ENCODE measurements at places on chromosomes 16 and 17.

- no peak for DNase-seq
Measured at GRCh38 chr17:74677558-74678466, 34.9 kb downstream of the CD300LF start.

GRCh38 chr16:55107851-55108250 lies 177.2 kb downstream of the IRX5 start:
- no peak for DNase-seq

DNA sequence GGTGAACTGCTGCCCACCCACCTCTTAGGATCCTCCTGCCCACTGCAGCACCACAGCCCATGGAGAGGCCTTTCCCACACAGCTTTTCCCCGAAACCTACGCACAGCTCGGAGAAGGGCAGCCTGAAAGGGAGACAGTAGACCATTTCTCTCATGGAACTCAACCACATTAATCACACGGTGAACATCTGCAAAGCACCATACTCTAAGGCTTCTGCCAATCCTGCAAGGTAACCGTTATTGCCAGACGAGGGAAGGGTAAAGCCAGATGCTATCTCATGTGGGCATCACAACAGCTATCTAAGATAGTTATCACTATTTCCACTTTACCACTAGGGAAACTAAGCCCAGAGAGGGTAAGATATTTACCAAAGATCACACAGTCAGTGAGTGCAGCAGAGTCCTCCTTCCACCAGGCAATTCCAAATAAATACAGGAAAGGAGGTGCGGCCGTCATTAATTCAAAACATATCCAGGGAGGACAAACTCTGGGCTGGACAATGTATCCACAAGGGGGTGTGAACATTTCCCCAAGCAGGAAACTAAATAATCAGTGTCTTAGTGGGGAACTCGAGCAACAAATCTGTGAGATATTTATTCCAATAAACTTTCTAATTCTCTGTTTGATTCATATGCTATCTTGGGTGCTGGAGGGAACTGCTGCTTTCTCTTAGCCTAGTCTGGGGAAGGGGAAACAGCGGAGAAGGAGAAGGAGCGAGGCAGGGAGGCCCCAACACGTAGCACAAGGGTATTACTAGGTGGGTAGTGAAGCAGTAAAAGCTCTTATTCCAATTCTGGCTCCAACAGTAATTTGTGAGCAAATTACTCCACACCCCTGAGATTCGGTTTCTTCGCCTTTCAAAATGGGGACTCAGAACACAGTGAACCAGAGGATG lies 723 bp downstream of the TMEM186 start:
- DNase-seq, result no peak

- no peak for DNase-seq
Measured at GRCh38 chr17:65627891-65628643, 66.6 kb upstream of the AXIN2 start.

GRCh38 chr17:73644145-73645049 lies at the start of gene SDK2:
Gene SDK2 (minus strand): TSS chr17:73644445. CDS start chr17:73644088, 357 bp downstream.
- DNase-seq, result no peak

DNA sequence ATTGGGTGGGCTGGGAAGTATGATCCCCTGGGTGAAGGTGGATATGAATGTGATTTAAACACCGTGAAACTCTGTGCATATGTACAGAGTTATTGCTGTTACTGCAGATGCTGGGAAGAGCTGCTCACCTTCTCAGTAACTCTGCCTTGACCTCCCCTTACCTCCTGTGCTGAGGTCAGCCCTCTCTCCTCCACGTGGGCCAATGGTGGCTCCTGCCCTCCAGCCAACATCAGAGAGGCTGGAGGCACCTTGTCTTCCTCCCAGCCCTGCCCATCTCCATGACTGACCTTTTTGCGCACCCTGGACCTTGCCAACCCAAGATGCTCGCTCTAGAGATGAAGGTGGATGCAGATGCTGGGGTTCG lies 387 bp upstream of the ASB16 start:
- no peak for DNase-seq

DNA sequence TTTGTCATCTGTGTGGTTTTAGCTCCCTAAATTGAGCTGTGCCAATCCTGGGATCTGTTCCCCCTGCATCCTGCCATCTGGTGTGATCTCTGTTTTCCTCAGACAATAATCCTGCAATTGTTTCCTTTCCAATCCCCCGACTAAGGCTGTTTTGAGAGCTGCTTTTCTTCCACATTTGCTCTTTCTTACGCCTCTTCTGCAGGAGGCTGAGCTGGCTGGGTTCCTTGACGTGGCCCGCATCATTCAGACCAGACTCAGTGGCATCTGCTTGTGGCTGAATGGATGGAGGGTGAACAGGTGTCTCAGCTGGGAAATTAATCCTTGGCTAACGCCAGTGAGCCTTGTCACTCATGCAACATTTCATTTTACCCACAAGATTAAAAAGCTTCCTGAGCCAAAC lies 9.8 kb upstream of the MED9 start:
- DNase-seq, result no peak

- DNase-seq, result no peak
Measured at GRCh38 chr17:62822080-62822904, 14.2 kb upstream of the MARCHF10 start.

DNA sequence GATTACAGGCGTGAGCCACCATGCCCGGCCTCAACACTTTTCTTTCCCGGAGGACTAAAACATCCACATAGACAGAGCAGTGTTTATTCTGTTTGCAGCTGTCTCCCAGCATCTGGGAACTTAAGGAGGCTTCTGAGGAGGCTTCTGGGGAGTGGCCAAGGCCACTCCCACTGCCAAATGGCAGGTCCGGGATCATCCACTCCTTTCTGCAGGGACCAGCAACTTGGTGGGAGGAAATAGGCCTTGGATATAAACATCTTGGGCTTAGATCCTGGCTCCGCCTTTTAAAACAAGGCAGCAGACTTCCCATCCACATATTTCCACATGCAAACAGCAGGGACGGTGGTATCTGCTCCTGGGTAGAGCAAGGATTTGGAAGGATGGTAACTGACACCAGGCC lies 14.1 kb upstream of the SPATA32 start:
- no peak for DNase-seq

DNA sequence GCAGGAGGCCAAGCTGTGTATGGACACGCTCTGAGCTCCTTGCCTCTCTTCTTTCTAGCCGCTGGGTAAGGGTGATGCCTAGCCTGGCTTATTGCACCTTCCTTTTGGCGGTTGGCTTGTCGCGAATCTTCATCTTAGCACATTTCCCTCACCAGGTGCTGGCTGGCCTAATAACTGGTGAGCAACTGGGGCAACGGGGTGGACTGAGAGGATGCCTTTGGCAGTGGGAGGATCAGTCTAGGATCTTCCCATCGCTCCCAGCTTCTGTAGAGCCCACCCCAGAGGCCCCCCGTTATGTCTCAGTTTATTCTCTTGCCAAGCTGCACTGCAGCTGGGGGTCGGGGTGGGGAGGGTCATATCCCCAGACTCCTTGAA lies 4.4 kb downstream of the G6PC3 start:
- no peak for DNase-seq

DNA sequence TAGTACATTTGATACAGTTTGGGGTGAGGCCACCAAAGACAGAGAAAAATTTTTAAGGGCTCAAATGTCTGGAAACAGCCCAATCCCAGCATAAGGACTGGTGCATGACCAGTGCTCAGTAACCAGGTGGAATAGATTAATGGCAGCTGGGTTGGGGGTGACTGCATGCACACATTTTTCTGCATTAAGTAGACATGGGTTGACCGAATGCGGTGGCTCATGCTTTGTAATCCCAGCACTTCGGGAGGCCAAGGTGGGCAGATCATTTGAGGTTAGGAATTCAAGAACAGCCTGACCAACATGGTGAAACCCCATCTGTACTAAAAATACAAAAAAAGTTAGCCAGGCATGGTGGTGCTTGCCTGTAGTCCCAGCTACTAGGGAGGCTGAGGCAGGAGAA lies 121.1 kb upstream of the HSBP1 start:
- no peak for DNase-seq

DNA sequence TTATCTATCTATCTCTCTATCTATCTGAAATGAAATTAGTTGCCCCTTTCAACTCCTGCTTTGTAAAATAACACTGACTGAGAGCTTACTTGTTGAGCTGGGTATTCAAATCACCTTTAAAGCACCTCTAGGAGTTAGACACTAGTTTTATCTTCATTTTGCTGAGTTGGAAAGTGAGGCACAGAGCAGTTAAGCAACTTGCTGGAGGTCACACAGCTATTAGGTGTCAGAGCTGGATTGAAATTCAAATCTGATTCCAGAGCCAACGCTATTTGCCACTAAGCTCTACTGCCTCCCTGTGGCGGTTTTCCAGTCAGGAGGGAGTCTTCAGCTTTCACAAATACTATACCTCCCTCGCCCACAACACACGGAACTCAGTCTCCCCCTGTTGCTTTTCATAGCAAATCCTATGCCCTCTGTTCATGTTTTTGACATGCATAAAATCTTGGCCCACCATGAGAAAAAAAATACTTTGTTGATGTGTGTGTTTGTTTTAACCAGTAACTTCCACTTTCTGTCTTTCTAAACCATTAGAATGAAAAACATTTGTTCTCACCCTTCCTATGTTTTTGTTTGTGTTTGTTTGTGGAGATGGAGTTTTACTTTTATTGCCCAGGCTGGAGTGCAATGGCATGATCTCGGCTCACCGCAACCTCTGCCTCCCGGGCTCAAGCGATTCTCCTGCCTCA lies 74.8 kb upstream of the SMURF2 start:
- DNase-seq, result no peak

DNA sequence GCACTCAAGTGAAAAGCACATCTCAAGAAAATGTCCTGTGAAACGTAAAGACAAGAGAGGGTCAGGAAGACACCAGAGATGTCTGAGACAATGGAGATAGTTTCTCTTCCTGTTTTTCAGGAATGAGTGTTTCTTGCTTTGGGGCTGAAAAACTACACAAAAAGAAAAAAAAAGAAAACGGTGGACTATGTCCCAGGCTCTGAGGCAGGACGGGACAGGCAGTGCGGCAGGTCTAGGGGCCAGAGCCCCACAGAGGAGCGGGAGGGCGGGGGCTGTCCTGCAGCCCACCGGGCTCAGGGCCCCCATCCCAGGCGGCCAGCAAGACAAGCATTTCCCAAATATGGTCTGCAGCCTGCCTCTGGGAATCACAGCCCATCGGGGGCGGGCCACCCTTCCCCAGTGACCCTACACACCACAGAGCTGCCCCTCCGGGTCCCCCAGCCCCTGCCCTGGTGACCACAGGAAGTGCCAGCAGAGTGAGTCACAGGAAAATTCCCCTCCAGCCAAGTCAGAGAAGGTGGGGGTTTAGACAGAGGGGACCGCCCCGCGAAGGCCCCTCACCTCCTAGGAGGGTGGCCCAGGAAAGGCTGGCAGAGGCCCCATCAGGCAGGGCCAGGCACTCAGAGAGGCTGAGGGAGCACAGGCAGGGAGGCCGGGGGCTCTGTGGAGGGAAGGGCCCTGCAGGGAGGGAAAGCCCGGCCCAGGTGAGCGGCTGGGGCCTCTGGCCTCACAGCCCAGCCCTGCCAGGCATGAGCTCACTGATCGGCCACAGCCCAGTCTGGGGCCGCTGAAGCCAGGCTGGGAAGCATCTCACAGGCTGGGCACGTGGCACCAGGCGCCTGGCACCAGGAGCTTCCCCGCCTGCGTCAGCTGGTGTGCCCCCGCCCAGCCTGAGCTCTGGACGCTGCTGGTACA lies 6.3 kb downstream of the BCAR1 start:
- DNase-seq, result peak; percentile 88

- DNase-seq, result no peak
Measured at GRCh38 chr17:31595666-31596381, 204.3 kb downstream of the RAB11FIP4 start.

DNA sequence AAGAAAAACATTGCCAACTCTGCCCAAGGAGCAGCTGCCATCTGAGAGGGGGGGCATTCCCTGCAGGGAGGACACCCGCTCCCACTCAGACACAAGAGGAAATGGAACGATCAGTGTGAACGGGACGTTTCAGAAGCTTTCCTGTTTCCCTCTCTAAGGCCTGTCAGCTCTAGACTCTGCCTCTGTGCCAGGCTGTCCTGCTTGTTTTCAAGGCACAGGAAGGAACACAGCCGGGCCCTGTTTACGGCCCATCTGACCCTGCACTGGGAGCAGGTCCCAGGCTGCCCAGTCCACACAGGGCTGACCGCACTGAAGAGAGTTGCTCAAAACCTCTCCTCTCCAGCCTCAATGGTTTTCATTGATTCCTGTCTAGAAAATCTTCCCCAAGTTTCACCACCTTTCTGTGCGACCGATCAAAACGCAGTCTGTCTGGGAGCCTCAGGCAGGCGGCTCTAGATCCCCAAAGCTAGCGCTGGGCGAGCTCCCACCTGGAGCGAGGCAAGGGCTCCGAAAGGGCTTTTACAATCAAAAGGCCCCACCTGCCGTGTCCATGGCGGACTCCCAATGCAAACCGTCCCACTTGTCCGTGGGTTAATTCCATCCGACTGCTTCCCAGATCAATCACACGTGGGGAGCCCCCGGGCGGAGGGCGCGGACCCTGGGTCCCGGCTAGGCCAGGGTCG lies 1.5 kb downstream of the PIEZO1 start:
- no peak for DNase-seq

- no peak for DNase-seq
Measured at GRCh38 chr17:82808921-82809905, 30.6 kb downstream of the ZNF750 start.

GRCh38 chr17:80923211-80924110 lies 68.2 kb upstream of the CHMP6 start:
- no peak for DNase-seq

GRCh38 chr16:15482068-15482747 lies 47.8 kb downstream of the BMERB1 start:
- no peak for DNase-seq

GRCh38 chr17:82117139-82118090 lies 19.4 kb upstream of the FASN start:
- DNase-seq, result no peak

GRCh38 chr17:77409282-77410161 lies 268.8 kb downstream of the SEC14L1 start:
- peak; percentile 88 for DNase-seq

DNA sequence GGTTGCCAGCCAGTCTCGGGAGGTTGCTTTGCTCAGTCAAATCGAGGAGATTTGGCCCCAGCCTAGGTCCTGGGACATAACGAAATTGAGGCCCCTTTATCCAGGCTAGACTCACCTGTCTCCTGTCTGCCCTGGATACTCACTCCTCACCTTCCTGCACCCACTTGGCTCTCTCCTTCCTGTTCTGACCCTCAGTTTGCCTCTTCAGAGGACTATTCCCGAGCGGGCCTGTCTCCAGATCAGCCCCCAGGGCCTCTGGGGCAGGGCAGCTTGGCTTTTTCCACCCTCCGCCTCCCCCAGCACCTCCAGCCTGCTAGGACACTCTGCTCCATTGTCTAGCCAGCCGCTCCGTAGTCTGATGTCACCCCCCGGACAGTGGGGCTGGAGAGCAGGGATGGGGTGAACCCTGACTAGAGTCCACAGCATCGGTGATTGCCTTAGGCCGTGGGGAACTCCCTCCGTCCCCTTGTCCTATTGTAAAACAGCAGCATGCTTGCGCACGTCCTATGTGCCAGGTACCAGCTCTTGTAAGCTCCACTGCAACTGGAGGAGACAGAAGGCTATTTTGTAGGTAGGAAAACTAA lies 8.8 kb downstream of the WFIKKN2 start:
- no peak for DNase-seq

DNA sequence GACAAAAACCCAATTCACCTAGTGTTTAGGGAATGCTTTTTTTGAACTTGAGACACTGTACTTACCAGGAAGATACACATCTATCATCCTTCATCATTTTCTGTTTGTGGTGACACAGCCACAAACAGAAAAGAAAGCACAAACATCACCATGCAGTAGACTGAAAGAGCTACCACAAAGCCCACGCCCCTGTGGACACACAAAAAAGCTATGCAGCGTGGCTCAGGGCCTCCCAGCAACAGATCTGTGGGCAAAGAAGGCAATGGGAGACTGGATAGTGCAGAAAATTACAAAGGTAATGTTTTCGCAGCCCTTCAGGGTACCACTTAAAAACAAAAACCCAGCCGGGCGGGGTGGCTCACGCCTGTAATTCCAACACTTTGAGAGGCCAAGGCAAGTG lies 9.6 kb downstream of the COTL1 start:
- DNase-seq, result no peak
